ENCODE measurements at places on chromosomes 4 and X.

GRCh38 chr4:139319571-139319970 lies 17.3 kb upstream of the NDUFC1 start:
- no peak for DNase-seq

DNA sequence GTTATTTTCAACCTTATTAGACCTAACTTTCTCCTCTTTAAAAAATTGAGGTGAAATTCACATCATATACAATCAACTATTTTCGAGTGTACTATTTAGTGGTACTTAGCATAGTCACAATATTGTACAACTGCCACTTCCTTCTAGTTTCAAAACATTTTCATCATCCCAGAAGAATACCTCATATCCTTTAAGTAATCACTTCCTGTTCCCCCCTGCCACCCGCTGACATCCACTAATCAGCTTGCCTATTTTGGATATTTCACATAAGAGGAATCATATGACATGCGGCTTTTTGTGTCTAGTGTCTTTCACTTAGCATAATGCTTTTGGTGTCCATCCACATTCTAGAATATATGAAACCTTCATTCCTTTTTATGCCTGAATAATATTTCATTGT lies 10.0 kb upstream of the PPA2 start:
- no peak for DNase-seq

DNA sequence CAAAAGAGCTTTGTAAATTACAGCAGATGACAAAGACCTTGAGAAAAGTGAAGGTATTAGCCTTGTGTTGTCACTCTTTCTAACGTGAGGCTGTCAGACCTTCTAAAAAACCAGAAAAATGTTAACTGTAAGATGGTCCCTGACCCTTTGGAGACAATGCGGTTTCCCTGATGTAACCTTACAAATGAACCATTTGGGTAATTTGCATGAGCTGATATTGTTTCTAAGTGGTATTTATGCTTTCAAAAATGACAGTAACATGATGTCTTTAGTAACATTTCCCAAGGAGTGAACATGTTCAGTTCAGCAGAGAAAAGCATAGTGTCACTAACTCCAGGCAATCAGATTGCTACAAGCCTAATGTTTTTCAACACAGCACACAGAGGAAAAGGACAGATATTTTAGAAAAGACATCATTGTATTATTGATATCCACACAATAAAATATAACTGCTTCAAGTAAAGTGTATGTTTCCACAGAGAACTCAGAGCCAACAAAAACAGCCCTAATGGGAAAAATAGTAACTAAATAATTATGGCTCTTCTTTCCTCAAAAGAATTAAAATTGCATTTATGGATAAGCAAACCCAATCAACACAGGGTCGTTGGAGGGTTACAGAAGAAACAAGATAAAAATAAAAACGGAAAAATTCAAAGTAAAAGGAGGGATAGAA lies 434.4 kb downstream of the KCNIP4 start:
- DNase-seq, result no peak

DNA sequence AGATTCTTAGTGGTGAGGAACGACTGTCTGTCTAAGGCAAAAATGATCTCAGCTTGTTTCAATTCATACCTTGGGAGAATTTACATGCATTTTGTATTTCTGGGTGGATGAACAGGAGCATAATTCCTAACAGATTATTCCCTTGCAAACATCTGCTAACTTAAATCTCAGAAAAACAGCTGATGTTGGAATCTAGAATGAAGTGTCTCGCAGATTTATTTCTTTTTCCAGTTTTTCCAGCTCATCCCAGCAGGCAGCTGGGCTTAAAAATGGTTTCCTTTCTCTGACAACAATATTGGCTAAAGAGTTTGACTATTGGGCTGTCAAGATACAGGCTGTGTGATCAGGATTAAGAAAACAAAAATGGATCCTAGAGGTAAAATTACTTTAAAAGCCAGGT lies 1.1 kb downstream of the LNX1 start:
- no peak for DNase-seq

DNA sequence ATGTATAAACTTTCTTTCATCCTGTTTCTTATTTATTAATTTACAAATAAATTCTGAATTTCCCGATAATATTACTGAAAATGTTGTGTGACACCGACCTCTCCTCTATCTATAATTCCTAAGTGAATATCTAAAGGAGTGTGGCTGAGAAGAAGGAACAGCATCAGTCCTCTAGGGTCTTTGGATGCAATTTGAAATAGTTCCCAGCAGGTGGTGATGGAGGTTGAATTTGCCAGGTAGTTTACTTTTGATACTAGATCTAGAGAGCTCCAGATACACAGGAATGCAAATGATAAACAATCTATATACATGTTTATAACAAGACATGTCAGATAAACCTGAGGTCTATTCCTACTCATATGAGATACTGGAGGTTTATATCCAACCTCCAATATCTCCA lies 305.4 kb downstream of the PCDH18 start:
- no peak for DNase-seq

DNA sequence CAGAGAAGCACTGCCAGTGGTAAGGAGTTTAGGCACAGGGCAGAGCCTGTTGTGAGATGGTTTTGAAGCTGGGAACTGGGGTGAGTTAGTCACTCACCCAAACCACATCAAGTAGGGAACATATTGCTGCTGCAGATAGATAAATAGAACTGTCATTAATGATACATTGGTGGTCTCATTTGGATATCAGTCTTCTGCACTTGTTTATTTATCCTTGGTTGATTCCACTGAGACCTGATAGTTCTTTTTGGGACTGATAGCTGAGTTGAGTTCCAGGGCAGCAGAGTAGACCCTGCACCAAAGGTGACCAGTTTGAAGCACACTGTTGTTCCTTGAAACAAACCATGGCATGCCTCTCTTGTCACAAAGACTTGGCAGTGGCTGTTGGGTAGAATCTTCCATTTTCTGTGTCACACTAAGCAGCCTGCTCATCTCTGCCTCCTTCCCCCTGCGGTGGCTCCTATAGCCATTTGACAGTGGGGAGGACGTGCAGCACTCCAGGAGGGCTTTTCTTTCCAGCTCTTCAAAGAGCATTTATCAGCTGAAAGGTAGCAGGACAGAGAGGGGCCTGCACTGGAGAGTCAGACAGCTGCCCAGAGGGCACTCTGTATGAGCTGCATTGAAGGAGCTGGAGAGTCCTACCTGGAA lies 59.7 kb upstream of the TMEM164 start:
- DNase-seq, result no peak

GRCh38 chr4:128862608-128863311 lies 53.3 kb downstream of the JADE1 start:
- DNase-seq, result peak; percentile 23

DNA sequence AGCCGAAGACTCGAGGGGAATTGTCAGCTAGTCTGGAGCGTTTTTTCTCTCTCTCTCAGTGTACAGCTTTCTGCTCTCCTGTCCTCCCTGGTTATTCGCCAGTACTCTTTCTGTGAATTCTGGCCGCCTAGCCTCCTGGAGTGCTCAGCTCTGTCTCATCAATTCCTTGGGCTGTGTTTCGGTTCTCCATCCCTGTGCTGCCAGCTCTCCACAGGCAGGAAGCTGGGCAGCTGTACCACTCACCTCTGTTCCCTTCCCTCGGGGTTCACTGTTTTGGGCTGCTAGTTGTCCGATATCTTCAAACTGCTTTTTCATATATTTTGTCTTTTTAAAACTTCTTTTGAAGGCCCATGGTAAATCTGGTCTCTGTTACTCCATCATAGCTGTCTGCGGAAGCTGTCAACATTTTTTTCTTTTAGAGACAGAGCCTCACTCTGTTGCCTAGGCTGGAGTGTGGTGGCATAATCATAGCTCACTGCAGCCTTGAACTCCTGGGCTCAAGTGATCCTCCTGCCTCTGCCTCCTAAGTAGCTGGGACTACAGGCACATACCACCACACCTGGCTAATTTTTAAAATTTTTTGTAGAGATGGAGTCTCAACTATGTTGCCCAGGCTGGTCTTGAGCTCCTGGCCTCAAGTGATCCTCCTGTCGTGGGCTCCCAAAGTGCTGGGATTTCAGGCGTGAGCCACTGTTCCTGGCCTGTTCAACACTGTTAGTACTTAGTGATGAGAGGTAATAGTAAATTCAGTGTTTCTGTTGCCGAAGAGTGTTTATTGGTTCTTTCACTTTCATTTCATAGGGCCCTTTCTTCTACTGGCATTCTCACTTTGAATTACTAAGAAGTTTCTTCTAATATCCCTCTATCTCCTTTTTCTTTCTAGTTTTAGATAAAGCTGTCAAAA lies 18.6 kb downstream of the ZCCHC4 start:
- DNase-seq, result no peak

GRCh38 chr4:118036336-118036735 lies 2.0 kb downstream of the NDST3 start:
- no peak for DNase-seq

DNA sequence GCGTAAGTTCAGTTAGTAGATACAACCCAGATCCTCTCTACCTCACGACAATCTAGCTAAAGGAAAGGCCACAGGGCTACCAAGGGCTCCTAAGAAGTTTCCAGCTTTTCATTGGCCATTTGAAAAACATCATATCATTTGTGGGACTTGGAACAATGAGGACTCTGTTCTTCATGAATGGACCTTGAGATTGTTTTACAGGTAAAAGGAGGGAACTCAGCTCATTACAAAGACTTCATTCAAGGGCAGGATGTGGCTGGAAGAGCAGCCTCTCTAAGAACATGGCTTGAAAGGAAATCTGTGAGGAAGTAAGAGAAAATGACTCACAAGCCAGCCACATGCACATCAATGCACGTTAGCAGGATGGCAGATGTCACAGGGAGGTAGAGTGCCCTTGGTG lies 105.9 kb upstream of the SLC7A11 start:
- no peak for DNase-seq

GRCh38 chrX:52166840-52167239 lies 17.8 kb upstream of the MAGED4 start:
- no peak for DNase-seq

Measured in stimulated activated CD4-positive, alpha-beta T cell treated with anti-CD3 and anti-CD28 coated beads, TNF-alpha, amount 100 ng/mL, for 24 hours (primary cell).